ENCODE measurements at places on chromosomes 2 and 18. TPM values are rescaled to one million over a fixed set of nuclear protein-coding genes. Genes with fewer than 3 reads are reported as not detected.

The FMNL2 gene
- total RNA-seq = 19.4 TPM

The GLB1L gene
- 1.6 TPM for total RNA-seq

- H3K36me3 ChIP-seq = no peaks in the 10 kb centered on the region
- H3K27ac ChIP-seq = peak overlapping the region; percentile 85
- peak; percentile 35 for DNase-seq
- H3K4me3 ChIP-seq = no peak overlapping the region
- no peaks in the 10 kb centered on the region for H3K27me3 ChIP-seq
These were observed 40.2 kb upstream of the GMCL1 start for GRCh38 chr2:69789175-69789721.

GRCh38 chr2:77336013-77336412, 186.2 kb downstream of the LRRTM4 start:
- no peaks in the 10 kb centered on the region for H3K36me3 ChIP-seq
- no peaks in the 10 kb centered on the region for H3K4me1 ChIP-seq
- H3K27ac ChIP-seq = no peak overlapping the region
- no peak for DNase-seq
- no peak overlapping the region for H3K4me3 ChIP-seq
- H3K27me3 ChIP-seq = no peaks in the 10 kb centered on the region

GRCh38 chr2:71824436-71824835, 323.2 kb downstream of the CYP26B1 start:
- no peaks in the 10 kb centered on the region for H3K4me1 ChIP-seq
- no peak overlapping the region for H3K27ac ChIP-seq
- no peak for DNase-seq
- H3K4me3 ChIP-seq = no peak overlapping the region
- H3K27me3 ChIP-seq = no peaks in the 10 kb centered on the region

DNA sequence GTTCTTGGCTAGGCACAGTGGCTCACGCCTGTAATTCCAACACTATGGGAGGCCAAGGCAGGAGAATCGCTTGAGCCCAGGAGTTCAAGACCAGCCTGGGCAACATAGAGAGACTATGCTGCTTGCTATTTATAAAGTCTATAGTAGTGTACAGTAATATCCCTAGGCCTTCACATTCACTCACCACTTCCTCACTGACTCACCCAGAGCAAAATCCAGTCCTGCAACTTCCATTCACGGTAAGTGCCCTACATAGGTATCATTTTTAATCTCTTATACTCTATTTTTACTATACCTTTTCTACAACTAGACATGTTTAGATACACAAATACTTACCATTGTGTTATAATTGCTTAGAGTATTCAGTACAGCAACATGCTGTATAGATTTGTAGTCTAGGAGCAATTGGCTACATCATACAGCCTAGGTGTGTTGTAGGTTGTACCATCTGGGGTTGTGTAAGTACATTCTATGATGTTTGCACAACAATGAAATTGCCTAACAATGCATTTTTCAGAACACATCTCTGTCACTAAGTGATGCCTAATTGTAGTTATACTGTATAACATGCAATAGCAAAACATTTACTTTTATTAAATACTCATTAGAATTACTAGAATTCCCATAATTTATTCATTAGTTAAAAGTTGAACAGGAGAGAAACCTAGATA, 8.8 kb downstream of the DHX57 start:
- no peaks in the 10 kb centered on the region for H3K27me3 ChIP-seq
- no peak overlapping the region for H3K4me3 ChIP-seq
- no peak for DNase-seq
- no peaks in the 10 kb centered on the region for H3K4me1 ChIP-seq
- peaks cover 47% of the 10 kb centered on the region for H3K36me3 ChIP-seq

DNA sequence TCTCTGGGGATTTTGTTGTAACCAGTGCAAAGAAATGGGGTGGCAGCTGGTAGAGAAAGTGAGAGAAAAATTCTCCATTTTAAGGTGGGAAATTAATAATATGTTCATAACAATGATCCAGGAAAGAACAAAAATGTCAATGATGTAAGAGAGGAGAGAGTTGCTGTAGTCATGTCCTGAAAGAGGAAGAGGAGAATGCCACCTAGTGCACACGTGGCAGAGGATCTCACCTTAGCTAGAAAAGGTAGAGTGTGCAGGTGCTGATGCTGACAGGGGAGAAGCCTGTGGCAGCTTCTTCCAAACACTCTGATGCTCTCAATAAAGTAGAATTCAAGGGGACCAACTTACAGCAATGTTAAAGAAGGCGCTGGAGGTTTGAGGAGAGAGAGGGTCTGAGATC, 282.9 kb upstream of the PKDCC start:
- no peaks in the 10 kb centered on the region for H3K27me3 ChIP-seq
- H3K4me3 ChIP-seq = no peak overlapping the region
- no peak for DNase-seq
- H3K4me1 ChIP-seq = no peaks in the 10 kb centered on the region
- no peaks in the 10 kb centered on the region for H3K36me3 ChIP-seq

GRCh38 chr2:210172219-210172575, 988 bp upstream of the KANSL1L start:
- no peaks in the 10 kb centered on the region for H3K36me3 ChIP-seq
- H3K4me3 ChIP-seq = peak overlapping the region; percentile 91
- DNase-seq = no peak
- peaks cover 3% of the 10 kb centered on the region for H3K4me1 ChIP-seq

The REG3G gene
- not detected for total RNA-seq

GRCh38 chr18:72458271-72458670, 85.9 kb downstream of the CBLN2 start:
- no peaks in the 10 kb centered on the region for H3K36me3 ChIP-seq
- no peak overlapping the region for H3K4me3 ChIP-seq
- DNase-seq = no peak
- no peaks in the 10 kb centered on the region for H3K4me1 ChIP-seq
- no peak overlapping the region for H3K27ac ChIP-seq

DNA sequence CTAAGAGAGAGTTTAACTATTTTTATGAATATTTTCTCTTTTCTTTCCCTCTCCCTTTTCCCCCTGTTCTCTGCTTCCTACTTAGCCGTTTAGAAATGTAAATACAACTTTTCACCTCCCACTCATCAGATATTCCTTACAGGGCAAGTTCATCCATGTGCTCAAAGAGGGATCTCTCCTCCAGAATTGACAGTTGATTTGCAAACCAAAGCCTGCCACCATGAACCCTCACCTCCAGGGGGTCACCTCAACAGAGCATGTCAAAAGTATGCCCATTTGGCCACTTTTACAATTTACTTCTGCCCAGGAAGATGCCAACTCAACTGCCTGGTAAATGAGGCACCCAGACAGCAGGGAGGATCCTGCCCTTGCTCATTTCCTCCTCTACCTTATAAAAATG, 149.2 kb upstream of the GYPC start:
- H3K4me1 ChIP-seq = peaks cover 3% of the 10 kb centered on the region
- no peak overlapping the region for H3K27ac ChIP-seq
- H3K36me3 ChIP-seq = no peaks in the 10 kb centered on the region
- no peak for DNase-seq
- no peaks in the 10 kb centered on the region for H3K27me3 ChIP-seq

- H3K27me3 ChIP-seq = no peaks in the 10 kb centered on the region
- H3K36me3 ChIP-seq = no peaks in the 10 kb centered on the region
- no peak for DNase-seq
- H3K4me3 ChIP-seq = no peak overlapping the region
- H3K4me1 ChIP-seq = no peaks in the 10 kb centered on the region
These were observed 7.8 kb upstream of the DYNC2LI1 start for GRCh38 chr2:43766006-43766405.

The GULP1 gene
- total RNA-seq = 3.8 TPM

The SCN2A gene
- not detected for total RNA-seq

DNA sequence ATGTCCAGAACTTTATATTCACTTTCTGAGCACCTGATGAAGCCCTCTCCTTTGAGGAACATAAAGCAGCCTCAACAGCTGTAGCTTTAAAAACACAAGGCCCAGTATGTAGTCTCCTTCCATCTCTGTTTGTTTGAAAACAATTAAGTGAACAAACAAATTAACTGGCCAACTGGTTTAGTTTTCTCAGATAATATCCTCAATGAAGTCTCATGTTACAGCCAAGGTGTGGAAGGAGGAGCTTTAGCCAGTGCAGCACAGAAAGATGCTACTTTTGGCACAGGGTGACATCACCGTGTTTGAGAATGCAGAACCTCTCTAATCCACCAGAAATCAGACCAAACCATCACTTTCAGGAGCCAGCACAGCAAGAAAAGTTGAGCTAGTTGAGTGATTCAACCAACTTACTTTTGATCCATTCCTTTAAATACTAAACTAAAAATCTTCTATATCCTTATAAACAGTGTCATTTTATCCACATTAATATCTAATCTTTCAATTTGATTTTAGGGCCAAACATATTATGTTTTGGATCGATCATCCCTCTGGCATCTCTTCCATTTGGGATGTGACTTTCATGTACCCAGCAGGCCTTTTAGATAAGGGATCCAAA, 488.7 kb downstream of the ARHGAP15 start:
- DNase-seq = no peak
- no peak overlapping the region for H3K27ac ChIP-seq
- no peaks in the 10 kb centered on the region for H3K27me3 ChIP-seq
- no peaks in the 10 kb centered on the region for H3K36me3 ChIP-seq
- no peak overlapping the region for H3K4me3 ChIP-seq

The PLCL1 gene
- 65.9 TPM for total RNA-seq

The GCA gene
- total RNA-seq = 8.9 TPM

GRCh38 chr18:37861981-37862380, 296.4 kb upstream of the CELF4 start:
- H3K4me1 ChIP-seq = no peaks in the 10 kb centered on the region
- H3K36me3 ChIP-seq = no peaks in the 10 kb centered on the region
- H3K4me3 ChIP-seq = no peak overlapping the region
- H3K27ac ChIP-seq = no peak overlapping the region
- DNase-seq = no peak

DNA sequence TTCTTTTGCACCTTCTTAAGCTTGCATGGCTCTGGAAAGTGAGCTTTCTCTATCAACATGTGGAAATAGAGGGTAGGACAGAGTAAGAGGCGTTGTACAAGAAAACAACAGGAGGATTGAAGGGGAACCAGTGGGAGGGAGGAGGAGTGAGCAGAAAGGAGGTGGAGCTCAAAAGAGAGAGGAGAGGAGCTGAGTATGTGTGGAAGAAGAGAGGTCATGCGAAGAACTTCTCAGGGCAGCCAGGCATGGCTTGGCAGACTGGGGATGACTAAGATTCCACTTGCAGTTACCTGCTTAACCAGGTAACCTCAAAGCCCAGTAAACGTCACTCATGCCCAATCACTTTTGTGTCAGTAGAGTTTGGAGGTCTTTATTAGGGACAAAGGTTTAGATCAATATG, 105.1 kb downstream of the BCL2L11 start:
- H3K27ac ChIP-seq = no peak overlapping the region
- H3K27me3 ChIP-seq = no peaks in the 10 kb centered on the region
- no peaks in the 10 kb centered on the region for H3K36me3 ChIP-seq
- no peak for DNase-seq
- no peaks in the 10 kb centered on the region for H3K4me1 ChIP-seq
- H3K4me3 ChIP-seq = no peak overlapping the region

GRCh38 chr2:161146209-161146775, 13.9 kb upstream of the TANK start:
- H3K36me3 ChIP-seq = no peaks in the 10 kb centered on the region
- no peaks in the 10 kb centered on the region for H3K4me1 ChIP-seq
- no peak overlapping the region for H3K27ac ChIP-seq
- no peak for DNase-seq
- no peak overlapping the region for H3K4me3 ChIP-seq
- H3K27me3 ChIP-seq = no peaks in the 10 kb centered on the region

DNA sequence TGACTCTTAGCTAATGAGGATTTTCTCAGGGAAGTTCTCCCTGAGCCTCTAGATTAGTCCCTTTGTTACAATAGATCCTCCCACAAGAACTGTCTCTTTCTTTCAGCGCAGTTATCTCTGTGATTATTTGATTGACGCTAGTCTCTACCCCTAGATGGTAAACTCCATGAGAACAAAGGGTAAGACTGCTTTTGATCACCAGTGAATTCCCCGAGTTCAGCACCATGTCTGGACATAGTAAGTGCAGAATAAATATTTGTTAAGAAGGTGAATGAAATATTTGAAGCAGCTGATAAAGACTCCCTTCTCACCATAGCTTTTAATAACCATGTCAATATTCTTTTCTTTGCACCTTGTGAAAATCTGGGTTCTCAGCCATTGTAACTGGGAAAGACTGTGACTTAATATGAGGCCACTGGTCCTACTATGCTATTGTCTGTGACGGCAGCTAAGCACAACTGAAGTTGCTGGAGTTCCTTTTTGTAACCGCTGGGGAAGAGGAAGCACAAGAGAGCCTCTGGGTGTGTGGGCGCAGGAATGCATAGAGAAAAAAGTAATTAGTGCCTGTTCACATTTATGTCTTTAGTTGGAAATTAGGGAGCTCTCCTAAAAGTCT, 214.7 kb downstream of the TGIF1 start:
- no peak for DNase-seq
- no peaks in the 10 kb centered on the region for H3K36me3 ChIP-seq
- H3K27ac ChIP-seq = no peak overlapping the region
- H3K27me3 ChIP-seq = no peaks in the 10 kb centered on the region
- H3K4me3 ChIP-seq = no peak overlapping the region

GRCh38 chr2:137888845-137889244, 75.4 kb upstream of the HNMT start:
- no peaks in the 10 kb centered on the region for H3K4me1 ChIP-seq
- no peak for DNase-seq
- H3K27ac ChIP-seq = no peak overlapping the region
- no peak overlapping the region for H3K4me3 ChIP-seq
- no peaks in the 10 kb centered on the region for H3K27me3 ChIP-seq
- no peaks in the 10 kb centered on the region for H3K36me3 ChIP-seq

DNA sequence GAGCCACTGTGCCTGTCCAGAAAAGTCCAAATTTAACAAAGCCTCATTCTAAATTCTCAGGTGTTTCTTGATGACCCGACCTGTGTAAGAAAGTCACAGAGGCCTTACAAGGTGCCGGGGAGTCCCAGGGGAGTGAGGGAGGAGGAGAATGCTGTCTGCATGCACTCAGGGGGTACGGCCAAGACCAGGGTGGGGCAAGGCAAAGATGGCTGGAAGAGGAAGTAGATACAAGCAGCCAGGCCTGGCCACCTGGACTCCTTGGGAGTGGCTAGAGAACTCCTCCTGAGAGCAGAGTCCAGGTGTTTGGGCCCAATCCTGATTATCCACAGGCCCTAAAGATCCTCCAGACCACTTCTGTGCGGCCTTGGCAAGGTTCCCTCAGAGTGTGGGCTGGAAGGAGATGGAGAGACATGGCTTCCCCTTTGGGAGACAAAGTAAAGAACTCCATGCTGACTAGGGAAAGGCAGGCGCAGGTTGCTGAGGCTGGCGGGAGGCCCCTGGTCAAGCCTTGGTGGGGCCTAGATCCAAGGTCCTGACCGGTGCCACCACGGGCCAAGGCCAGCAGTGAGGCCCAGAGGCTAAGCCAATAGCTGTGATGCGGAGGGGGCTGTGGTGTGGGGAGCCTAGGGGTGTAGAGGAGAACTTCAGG, 74.7 kb downstream of the COPS8 start:
- peak overlapping the region; percentile 79 for H3K27ac ChIP-seq
- H3K27me3 ChIP-seq = no peaks in the 10 kb centered on the region
- H3K36me3 ChIP-seq = no peaks in the 10 kb centered on the region
- DNase-seq = no peak
- H3K4me3 ChIP-seq = no peak overlapping the region

The RHBDD1 gene
- total RNA-seq = 32.6 TPM

Data from heart left ventricle (tissue), 16 donors.